Natural killer cell treated with Interleukin-12 subunit alpha and Interleukin-12 subunit beta and Interleukin-15 and Interleukin-18, amount 100 ng/mL, for 72 hours (primary cell): ENCODE measurements at places on chromosomes 6 and 20.

GRCh38 chr20:48281501-48281900, 496.2 kb upstream of the SULF2 start:
- no peaks in the 10 kb centered on the region for H3K36me3 ChIP-seq
- DNase-seq: no peak
- no peaks in the 10 kb centered on the region for H3K4me1 ChIP-seq
- no peak overlapping the region for H3K27ac ChIP-seq
- peaks cover 21% of the 10 kb centered on the region for H3K27me3 ChIP-seq

GRCh38 chr6:169624785-169625184, 77.0 kb downstream of the WDR27 start:
- H3K4me3 ChIP-seq: no peak overlapping the region
- no peaks in the 10 kb centered on the region for H3K4me1 ChIP-seq
- no peaks in the 10 kb centered on the region for H3K27me3 ChIP-seq
- H3K27ac ChIP-seq: no peak overlapping the region
- H3K36me3 ChIP-seq: no peaks in the 10 kb centered on the region

GRCh38 chr20:56786503-56786902, 157.4 kb downstream of the TFAP2C start:
- no peak overlapping the region for H3K4me3 ChIP-seq
- H3K27me3 ChIP-seq: peaks cover 12% of the 10 kb centered on the region
- no peak for DNase-seq
- H3K36me3 ChIP-seq: no peaks in the 10 kb centered on the region
- no peaks in the 10 kb centered on the region for H3K4me1 ChIP-seq

DNA sequence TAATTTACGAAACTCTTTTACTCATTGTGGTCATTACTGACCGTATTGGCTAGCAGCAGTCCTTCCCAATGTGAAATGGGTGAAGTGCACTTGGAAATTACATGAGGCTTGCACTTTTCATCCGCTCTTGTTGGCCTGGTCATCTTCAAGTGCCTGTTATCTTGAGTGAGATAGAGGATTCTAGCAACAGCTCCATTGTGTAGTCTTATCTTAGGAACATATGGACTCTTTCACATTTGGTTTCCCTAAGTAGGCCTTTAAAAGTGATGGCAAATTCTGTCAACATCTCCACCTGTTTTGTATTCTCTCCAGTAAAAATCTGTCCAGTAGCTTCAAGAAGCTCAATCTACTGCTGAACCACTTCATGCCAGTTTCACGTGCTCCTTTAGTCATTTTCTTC, 114.8 kb upstream of the MARCKS start:
- H3K36me3 ChIP-seq: no peaks in the 10 kb centered on the region
- H3K27ac ChIP-seq: no peak overlapping the region
- DNase-seq: no peak
- H3K27me3 ChIP-seq: peaks cover 2% of the 10 kb centered on the region

DNA sequence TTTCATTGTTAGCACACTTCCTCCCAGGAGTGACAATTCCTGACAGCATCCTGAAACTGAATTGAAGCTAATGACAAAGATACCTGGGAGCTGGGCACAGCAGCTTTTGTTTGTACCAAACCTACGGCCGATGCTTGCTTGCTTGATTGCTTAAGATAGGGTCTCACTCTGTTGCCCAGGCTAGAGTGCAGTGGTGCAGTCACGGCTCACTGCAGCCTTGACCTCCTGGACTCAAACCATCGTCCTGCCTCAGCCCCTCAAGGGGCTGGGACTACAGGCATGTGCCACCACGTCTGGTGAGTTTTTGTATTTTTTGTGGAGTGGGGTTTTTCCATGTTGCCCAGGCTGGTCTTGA, 84.7 kb upstream of the SCP2D1 start:
- H3K4me3 ChIP-seq: no peak overlapping the region
- DNase-seq: no peak
- peaks cover 17% of the 10 kb centered on the region for H3K4me1 ChIP-seq
- no peaks in the 10 kb centered on the region for H3K27me3 ChIP-seq
- H3K27ac ChIP-seq: no peak overlapping the region

DNA sequence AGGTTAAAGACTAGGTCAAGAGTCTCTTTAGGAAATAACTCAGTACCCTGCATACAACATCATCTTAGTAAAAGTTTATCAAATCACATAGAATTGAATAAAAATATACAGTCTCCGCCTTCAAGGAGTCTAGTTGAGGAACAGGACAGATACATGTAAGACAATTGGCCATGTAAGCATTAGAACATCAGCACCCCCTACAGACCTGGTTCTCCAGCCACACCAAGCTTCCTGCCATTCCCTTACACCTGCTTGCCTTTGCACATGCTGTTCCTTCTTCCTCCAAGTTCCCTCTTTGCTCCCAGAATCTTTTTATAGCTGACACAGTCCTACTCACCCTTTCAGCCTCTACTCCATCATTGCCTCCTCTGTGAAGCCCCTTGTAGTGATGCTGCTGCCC, 187.8 kb upstream of the LRFN2 start:
- H3K27ac ChIP-seq: no peak overlapping the region
- no peak for DNase-seq
- peaks cover 19% of the 10 kb centered on the region for H3K27me3 ChIP-seq
- no peak overlapping the region for H3K4me3 ChIP-seq
- H3K4me1 ChIP-seq: no peaks in the 10 kb centered on the region
- H3K36me3 ChIP-seq: no peaks in the 10 kb centered on the region

DNA sequence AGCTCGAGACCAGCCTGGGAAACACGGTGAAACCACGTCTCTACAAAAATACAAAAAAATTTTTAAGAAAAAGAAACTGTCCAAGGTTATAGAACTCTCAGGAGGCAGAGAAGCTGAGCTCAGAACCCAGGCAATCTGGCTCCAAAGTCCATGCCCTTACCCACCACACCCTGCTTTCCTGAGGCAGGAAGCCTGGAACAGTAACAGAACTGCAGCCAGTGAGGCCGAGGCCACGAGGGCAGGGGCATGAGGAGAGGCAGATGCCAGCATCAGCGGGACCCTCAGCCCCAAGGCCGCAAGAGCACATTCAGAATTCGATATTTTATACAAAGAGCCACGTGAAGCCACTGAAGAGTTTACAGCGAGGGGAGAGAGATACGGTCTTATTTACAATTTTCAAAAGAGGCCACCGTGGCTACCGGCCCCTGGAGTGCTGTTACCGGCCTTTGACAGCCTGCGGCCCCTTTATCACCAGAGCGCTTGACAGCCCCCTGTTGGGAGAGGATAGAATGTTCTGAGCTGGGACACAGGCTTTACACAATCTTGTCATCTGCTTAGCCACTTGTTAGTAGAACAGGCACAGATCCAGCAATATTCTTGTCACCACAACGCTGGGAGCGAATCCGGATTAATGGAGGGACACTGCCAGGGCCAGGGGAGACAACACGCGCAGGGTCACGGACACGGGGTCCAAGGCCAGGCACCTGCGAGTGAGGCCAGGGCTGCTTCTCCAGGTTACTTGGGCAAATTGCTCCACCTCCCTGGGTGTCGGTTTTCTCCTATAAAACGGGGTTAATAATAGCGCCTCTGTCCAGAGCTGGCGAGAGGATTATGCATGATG, 5.6 kb downstream of the SPATA2 start:
- no peaks in the 10 kb centered on the region for H3K27me3 ChIP-seq
- H3K36me3 ChIP-seq: peaks cover 7% of the 10 kb centered on the region
- no peak for DNase-seq
- no peak overlapping the region for H3K4me3 ChIP-seq

DNA sequence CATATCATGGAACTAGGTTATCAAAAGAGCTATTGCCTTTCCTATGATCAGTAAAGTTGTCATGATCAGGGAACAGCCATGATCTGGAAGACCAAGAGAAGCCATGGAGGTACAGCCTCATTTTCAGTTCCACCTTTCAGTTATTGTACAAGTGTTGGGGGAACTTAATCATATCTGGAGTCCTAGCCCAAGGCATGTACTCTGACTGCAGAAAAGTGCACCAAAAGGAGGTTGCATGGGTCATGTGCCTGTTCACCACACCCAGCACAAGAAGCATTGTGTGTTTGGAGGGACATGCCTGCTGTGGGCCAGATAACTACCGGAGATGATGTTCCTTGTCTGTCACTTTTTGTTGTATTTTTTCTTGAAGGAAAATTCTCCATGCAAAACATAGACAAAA, 185.8 kb upstream of the MAN1A1 start:
- H3K4me1 ChIP-seq: no peaks in the 10 kb centered on the region
- no peak overlapping the region for H3K4me3 ChIP-seq
- no peak for DNase-seq
- no peak overlapping the region for H3K27ac ChIP-seq
- no peaks in the 10 kb centered on the region for H3K36me3 ChIP-seq
- H3K27me3 ChIP-seq: no peaks in the 10 kb centered on the region

- peaks cover 30% of the 10 kb centered on the region for H3K27me3 ChIP-seq
- H3K4me1 ChIP-seq: no peaks in the 10 kb centered on the region
- H3K4me3 ChIP-seq: no peak overlapping the region
- H3K27ac ChIP-seq: no peak overlapping the region
These were observed 54.2 kb upstream of the SIRPA start for GRCh38 chr20:1840817-1841553.

GRCh38 chr20:16066571-16066970, 506.7 kb downstream of the KIF16B start:
- no peak overlapping the region for H3K4me3 ChIP-seq
- H3K27ac ChIP-seq: no peak overlapping the region
- no peaks in the 10 kb centered on the region for H3K4me1 ChIP-seq
- H3K36me3 ChIP-seq: no peaks in the 10 kb centered on the region

DNA sequence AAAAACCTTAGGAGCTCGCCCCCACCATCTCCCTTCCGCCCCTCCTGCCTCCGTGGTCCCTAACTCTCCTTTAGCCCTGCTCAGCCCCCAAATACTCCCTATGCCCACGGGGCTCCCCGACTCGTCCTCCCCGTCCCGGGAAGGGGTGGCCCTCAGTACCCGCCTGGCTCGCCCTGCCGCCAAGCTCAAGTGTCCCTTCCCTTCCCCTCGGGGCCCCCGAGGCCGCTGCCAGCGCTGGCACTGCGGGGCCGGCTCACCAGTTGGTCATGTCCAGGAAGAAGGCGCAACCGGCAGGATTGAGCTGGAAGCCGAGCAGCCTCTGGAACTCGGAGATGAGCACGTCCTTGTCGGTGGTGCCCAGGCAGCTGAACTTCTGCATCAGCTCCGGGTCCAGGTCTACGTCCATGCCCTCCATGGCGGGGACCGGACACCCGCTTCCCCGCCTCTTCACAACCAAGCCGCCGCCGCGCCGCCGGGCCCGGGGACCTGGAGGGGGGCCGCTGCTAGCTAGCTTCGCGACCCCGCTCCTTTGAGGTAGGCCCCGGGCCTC, 303 bp downstream of the ILRUN start:
- H3K4me1 ChIP-seq: peaks cover 33% of the 10 kb centered on the region
- H3K27me3 ChIP-seq: no peaks in the 10 kb centered on the region
- peaks cover 6% of the 10 kb centered on the region for H3K36me3 ChIP-seq

DNA sequence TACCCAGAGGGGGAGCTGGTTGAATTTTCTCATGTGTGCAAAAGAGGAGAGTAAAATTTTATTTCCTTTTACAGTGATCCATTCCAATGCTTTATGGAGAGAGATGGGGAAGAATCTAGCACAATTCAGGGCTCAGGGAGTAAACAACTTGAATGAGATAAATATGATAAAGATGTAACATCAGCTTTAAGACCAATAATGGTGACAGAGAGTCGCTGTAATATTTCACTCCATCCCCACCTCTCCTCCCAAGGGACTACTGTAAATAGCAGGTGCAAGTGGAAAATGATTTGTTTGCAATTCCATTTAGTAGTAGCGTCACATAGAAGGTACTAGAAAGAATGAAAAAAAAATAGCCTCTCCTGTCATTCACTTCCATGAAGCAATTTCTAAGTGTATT, 4.8 kb downstream of the CRISP3 start:
- no peaks in the 10 kb centered on the region for H3K36me3 ChIP-seq
- no peak overlapping the region for H3K27ac ChIP-seq
- H3K27me3 ChIP-seq: no peaks in the 10 kb centered on the region
- no peak overlapping the region for H3K4me3 ChIP-seq
- H3K4me1 ChIP-seq: no peaks in the 10 kb centered on the region

GRCh38 chr6:157670466-157671186, 152.4 kb upstream of the SNX9 start:
- DNase-seq: no peak
- H3K36me3 ChIP-seq: no peaks in the 10 kb centered on the region

GRCh38 chr20:22456109-22456508, 128.3 kb downstream of the FOXA2 start:
- H3K27me3 ChIP-seq: peaks cover 2% of the 10 kb centered on the region
- no peaks in the 10 kb centered on the region for H3K36me3 ChIP-seq
- H3K4me3 ChIP-seq: no peak overlapping the region
- DNase-seq: no peak
